ENCODE measurements at places on chromosomes 6 and 20.

DNA sequence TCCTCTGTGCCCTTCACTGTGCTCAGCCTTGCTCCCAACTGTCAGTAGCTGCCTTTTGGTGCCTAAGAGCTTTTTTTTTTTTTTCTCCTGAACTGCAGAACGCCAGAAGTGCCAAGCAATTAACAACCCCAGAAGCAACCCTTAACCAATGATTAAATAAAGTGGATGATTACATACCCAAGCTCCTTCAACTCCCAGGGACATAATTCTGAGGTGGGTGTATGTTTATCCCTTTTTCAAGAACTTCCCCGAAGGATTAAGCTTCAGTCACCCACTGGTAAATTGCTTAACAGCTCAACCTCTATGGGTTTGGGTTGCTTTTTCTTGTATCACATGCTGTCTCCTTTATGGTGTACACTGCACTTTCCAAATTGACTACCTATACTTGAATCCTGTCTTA is 41.1 kb downstream of the KLHL31 start:
- no peak for DNase-seq

GRCh38 chr20:24289737-24290481 is 179.5 kb upstream of the SYNDIG1 start:
- no peak for DNase-seq

- no peak for DNase-seq
Measured at GRCh38 chr20:38220587-38221118, 39.9 kb downstream of the KIAA1755 start.

DNA sequence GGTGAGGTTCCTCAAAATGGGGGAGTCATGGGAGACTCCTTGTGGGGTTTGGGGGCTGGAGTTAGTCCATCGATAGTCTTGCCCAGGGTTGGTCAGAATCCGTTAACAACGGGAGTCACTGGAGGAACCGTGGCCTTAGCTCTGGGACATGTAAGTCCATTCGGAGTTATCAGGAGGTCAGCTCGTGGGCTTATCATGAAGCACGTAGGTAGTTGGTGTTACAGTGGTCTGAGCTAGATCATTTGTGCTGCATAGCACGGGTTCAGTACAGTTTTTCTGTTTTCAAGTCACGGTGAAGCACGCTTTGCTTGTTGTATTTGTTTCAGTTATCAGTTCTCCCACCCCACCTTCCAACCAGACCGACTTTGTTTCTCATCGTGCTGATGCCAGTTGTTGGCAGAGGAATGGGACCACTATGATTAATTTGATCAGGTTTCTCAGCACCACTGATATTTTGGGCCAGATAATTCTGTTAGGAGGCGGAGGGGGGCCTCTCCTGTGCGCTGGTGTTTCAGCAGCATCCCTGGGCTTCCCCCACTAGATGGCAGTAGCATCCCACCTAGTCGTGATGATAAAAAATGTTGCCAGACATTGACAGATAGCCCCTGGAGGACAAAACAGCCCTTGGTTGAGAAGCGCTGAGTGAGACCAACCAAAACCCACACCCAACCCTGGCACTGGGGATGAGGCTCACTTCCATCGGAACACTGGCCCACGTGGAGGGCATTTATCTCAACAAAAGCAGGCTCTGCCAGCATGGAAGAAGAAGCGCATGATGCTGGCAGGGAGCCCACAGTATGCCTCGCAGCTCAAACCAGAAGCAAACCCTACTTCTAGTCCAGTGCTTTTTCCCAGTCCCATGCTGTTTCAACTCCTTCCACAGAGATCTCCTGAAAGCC is 2.2 kb upstream of the APMAP start:
- DNase-seq: peak; percentile 84

DNA sequence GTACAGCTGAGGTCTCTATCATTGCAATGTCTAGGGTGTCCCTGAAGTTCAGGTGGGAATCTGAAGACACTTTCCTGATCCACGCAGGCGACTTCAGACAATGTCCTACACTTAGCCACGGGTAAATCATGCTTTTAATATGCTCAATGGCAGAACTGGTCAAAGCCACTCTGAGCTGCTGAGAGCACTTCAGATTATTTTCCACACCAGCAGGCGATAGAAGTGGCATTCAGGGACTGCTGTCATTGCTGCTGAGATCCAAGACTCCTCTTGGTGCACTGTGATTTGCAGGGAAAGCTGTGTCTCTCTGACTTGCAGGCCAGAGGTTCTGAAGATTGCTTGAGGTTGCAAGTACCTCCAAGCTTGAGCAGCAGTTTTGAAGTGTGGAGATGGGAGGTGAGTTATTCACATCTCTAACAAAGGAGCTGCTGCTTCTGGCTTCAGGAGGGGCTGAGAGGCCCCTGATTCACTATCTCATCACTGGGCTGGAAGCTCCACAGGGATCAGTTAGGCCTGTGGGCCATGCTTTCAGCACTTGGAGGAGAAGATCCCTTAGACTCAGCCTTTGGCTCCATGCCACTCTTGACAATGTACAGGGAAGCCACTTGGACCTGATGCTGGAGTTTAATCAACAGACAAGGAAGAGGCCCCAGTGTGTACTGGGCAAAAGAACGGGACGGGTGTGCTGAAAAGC is 2.9 kb upstream of the SSTR4 start:
- no peak for DNase-seq

DNA sequence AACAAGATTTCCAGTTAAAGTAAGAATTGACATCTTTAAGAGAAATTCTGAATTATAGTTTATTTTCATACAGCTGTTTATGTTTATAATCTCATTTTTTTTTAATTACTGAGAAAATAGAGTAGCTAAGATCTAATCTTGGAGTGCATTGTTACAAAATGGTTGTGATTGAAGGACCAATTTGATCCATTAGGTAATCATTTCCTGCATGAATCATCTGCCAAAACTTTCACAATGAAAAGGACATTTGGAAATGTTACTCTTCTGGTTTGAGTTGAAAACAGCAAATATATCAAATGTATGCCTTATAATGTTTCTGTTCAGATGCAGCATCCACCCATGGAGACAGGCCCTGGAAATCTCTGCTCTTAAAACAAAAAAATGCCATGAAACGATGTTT is 19.0 kb downstream of the TUBB2A start:
- DNase-seq: no peak

- no peak for DNase-seq
Measured at GRCh38 chr6:117870486-117871242, 36.4 kb upstream of the SLC35F1 start.

- peak; percentile 34 for DNase-seq
Measured at GRCh38 chr6:11309947-11310665, 77.6 kb upstream of the NEDD9 start.

- DNase-seq: no peak
Measured at GRCh38 chr6:18141805-18142590, 12.9 kb downstream of the TPMT start.

DNA sequence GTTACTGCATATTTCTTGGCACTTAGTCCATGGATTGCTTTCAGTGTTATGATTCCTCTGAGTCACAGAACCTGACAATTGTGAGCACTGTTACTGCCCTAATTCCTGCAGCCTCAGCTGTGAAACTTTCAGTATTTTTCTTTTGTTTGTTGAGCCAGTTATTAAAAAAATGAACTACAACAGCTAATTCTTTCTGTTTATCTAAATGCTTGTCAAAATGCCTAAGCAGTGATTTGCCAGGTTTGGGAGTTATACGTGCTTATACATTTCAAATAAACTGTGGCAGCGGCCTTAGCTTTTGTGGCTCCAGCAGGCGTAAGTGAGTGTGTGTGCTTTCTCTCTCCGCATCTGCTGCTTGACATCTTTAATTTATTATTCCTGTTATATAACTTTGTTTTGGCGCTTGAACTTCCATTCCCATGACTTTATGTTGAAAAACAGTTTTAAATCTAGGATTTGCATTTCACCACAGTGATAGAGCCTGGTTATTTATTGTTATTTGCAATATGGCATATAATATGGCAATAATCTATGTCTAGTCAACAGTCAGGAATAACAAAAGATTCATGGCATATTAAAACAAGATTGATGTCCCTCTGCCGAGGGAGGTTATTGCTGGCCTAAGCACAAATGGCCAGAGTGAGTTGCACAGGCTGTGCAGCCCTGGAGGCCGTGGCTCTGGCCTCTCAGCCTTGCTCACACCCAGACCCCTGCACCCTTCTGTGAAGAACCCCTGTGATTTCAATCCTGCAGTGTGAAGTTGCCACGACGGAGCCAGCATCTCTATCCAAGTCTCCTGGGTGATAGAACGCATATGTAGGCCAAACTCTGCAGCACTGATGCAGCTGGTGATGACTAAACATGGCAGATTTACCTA is 303.4 kb downstream of the THBS2 start:
- DNase-seq: no peak

- DNase-seq: peak; percentile 88
Measured at GRCh38 chr6:30730601-30731435, 10.7 kb downstream of the TUBB start.

DNA sequence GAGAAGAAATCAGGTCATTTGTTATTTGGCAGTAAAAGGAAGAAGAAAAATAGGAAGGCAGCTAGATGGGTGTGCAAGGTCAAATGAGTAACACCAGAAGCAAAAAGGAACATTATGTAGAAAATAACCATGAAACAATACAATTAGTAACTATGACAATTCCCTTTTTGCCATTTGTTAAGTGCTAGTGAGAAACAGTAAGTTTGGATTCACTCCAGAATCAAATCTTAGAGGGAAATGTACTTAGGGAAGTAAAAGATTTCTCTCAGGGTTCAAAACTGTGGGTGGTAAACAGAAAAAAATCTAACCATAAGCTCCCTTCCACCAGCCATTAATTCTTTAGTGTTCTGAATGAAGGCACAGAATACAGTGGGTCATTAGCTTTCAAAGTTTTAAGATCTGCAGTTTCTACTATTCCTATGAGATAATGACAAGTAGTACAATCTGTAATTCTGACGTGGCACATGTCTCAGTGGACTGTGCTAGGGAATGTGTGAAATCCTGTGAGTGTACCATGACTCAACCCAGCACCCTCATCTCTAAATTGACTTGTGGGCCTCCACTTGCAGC is 17.1 kb downstream of the REPS1 start:
- no peak for DNase-seq

- DNase-seq: no peak
Measured at GRCh38 chr6:136344420-136344819, 54.8 kb upstream of the BCLAF1 start.

DNA sequence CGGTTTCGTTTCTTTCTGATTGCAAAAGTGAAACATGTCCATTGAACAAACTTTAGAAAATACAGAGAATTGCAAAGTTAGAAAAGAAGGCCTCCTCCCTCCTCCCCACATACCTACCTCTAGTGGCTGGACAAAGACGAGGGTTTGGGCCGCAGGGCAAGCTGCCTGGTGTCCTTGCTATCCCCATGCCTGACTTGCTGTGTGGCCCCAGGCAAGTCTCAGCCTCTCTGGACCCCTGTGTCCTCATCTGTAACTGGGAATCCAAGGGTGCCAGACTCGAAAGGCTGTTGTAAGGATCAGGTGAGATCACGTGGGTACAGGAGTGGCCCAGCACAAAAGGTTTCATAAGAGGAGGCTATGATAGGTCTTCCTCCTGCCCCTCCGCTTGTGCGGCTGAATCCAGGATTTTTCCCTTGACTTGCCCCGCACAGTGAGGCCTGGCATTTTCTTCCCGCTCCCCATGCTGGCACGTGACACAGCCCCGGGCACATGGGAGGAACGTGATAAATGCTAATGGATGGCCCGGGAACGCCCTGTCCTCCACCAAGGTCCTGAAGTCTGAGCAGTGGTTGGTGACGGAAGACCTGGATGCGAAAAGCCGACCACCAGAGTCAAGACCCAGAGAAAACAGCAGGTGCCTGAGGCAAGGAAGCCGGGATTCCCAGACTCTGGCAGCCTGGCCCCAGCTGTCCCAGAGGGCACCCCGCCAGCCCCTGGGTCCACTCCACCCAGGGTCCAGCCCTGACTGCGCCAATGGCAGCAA is 55.8 kb downstream of the UBE2V1 start:
- DNase-seq: no peak

DNA sequence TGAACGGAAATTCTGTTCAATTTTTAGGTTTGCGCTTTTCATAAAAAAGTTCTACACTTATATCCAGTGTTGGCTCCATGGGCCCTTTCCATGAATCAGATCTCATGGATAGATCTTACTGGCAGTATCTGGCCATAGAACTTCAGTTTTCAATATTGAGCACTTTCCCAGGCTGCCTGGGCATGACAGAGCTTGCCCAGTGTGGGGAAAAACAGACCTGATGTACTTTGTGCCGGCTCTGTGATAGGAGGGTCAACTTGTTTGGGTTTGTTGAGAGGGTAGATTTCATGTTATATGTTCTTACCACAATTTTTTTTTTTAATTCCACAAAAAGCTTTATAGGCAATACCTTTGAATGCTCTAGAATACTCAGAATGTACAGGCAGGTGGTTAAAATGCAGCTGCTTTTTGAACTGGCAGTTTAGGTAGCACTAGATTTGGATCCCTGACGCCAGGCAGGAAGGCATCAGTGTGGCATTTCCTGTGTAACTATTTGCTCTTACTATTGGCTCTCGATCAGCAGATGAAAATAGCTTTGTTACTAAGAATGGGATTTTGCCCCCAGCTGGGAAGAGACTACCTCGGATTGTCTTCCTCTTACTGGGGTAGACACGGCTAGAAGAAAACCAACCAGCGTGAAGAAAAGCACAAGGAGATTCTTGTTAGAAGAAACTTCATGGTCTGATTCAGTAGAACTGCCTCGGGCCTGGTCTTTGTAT is 404.9 kb upstream of the SOX4 start:
- no peak for DNase-seq

DNA sequence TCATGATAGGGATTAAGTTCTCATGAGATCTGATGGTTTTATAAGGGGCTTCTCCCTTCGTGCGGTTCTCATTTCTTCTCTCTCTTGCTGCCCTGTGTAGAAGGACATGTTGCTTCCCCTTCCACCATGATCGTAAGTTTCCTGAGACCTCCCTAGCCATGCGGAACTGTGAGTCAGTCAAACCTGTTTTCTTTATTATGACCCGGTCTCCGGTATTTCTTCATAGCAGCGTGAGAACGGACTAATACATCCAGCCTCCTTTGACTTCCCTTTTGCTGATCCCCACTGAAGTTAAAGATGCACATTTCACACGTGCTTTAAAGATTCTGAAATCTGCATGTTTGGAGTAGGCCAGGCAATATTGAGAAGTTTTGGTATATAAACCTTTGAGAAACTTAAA is 543.1 kb downstream of the PRKN start:
- no peak for DNase-seq

Data from WTC11 (cell line).